CD4-positive, alpha-beta T cell treated with Interleukin-1 beta for 1 hour (primary cell): ENCODE measurements at places on chromosomes 12 and 14.

GRCh38 chr12:127685491-127685890 lies 581.5 kb upstream of the TMEM132C start:
- no peak for DNase-seq

GRCh38 chr14:75204116-75204515 lies 27.7 kb upstream of the TMED10 start:
- no peak for DNase-seq

GRCh38 chr14:26026384-26026783 lies 571.4 kb downstream of the NOVA1 start:
- DNase-seq = no peak

- DNase-seq = no peak
These were observed 256.2 kb downstream of the AEBP2 start for GRCh38 chr12:19695244-19696098.

DNA sequence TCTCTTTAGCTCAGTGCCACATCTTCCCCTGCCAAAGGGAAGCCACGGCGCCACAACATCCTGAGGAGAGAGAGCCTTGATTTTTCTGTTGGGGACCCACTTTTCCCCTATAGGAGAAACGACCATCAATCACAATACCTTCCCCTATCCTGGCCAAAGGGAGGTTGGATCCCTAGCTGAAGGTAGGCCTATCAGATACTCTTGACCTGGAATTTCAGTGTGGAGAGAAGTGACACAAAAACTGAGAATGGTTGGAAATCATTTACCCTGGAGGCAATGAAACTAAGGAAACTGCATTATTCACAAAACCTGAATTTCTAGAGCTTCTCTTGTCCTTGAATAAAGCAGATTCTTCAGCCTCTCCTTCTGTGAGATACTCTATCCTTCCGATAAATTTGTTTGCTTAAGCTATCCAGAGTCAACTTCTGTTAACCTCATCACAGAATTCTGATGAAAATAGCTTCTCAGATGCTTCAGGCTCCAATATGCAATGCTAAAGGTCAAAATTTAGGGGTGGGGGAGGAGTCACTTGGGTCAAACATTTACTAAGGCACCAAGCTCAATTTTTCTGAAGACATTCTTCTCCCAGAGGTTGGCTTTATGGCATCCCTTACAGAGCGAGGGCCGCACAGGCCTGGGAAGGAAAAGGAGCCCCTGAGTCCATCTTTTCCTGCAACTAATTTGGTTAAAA lies 27.0 kb upstream of the DUSP6 start:
- DNase-seq = no peak

DNA sequence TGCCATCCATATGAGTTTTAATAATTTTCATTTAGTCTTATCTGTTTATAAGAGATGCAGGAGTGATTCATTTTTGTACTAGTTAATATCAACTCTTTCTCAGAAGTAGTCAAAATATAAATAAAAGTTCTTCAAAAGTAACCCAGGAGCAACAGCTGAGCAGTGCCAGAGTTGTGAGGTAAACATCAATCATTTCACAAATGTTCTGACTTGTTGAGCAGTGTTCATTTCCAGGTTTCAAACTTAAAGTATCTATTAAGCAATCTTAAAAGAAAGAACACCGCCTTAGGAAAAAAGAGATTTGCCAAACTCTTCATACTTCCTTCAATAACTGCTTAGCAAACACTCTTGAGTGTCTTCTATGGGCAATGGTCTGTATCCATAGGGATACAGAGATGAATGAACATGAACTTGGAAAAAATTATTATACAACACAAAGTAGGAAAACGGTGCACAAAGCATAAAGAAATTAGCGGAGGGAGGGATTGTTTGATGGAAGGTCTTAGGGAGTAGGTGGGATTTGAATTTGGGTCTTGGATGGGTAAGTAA lies 41.9 kb upstream of the POC1B start:
- no peak for DNase-seq

- no peak for DNase-seq
These were observed 31.4 kb upstream of the SPTLC2 start for GRCh38 chr14:77647853-77648252.

- no peak for DNase-seq
These were observed 27.8 kb downstream of the CLIP1 start for GRCh38 chr12:122394626-122395194.

DNA sequence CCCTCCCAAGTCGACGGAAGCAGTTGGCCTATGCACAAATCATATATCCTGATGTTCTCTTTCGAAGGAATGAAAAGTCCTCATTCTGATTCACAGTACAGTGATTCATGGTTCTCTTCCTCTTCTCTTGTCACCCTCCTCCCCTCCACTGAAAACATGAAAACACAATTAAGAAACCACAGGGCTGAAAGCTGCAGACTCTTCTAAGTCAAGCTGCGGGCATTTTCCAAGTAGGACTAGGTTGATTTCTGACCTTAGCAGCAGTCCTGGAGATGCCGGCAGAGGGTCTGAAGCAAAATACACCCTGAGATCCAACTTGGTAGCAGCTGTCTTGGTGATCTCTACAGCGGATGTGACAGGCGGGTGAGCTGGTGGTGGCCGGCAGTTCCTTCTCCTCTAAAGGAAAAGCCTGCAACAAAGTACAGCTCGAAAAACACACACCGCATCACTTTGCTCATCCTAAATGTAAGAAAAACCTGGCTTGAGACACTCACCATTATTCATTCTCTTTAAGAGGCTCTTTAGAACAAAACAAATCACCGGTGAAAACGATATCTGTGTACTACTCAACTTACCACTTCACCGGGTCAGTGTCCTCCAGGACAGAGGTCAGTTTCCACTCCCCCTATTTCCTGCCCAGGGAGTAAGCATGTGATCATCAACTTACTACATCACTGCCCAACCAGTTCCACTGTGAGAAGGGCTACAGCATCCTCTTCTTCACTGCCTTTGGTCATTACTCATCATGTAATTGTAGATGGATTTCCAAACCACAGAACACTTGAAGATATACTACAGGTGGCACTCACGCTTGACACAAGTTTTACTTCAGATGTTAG lies 6.0 kb downstream of the TMCC3 start:
- no peak for DNase-seq

- DNase-seq = no peak
These were observed 32.9 kb downstream of the MVK start for GRCh38 chr12:109606320-109607028.

GRCh38 chr12:108798551-108799221 lies 58.7 kb downstream of the SSH1 start:
- no peak for DNase-seq
